ENCODE measurements at places on chromosomes 12 and 14. TPM values are rescaled to one million over a fixed set of nuclear protein-coding genes. Genes with fewer than 3 reads are reported as not detected.

- no peak for DNase-seq
Observed at GRCh38 chr14:104505085-104506074, 74.2 kb upstream of the C14orf180 start.

- DNase-seq, result no peak
Observed at GRCh38 chr12:111605911-111606766, 7.0 kb upstream of the ATXN2 start.

DNA sequence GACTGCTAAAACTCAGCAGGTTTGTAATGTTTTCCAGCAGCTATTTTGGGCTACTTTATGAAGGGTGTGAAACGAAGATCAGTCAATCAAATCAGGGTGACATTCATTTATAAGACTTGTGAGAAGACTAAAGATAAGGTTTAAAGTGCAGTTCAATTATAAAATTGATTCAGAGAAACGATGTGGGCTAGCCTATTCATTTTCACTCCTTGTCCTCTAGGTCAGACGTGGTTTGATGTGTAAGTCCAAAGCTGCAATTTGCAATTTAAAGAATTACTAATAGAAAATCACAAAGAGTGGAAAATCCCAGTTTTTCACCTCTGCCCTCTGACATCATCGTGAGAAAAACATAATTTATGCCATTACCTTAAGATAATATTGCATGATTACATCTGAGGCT is 243.5 kb upstream of the NOVA1 start:
- no peak for DNase-seq

The IGF1 gene
- not detected for total RNA-seq

DNA sequence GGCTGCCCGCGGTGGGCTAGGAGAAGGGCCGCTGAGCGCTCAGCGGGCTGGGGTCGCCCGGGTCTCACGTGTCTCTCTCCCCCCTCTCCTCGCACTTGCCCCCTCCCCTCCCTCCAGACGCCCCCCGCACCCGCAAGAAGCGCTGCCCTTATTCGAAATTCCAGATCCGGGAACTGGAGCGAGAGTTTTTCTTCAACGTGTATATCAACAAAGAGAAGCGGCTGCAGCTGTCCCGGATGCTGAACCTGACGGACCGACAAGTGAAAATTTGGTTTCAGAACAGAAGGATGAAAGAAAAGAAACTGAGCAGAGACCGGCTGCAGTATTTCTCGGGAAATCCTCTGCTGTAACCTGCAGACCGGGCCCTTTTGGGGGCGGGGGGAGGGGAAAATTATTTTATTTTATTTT is 314 bp upstream of the HOTAIR start:
- DNase-seq, result no peak

- DNase-seq, result no peak
Observed at GRCh38 chr12:49689237-49689636, 18.0 kb downstream of the FMNL3 start.

DNA sequence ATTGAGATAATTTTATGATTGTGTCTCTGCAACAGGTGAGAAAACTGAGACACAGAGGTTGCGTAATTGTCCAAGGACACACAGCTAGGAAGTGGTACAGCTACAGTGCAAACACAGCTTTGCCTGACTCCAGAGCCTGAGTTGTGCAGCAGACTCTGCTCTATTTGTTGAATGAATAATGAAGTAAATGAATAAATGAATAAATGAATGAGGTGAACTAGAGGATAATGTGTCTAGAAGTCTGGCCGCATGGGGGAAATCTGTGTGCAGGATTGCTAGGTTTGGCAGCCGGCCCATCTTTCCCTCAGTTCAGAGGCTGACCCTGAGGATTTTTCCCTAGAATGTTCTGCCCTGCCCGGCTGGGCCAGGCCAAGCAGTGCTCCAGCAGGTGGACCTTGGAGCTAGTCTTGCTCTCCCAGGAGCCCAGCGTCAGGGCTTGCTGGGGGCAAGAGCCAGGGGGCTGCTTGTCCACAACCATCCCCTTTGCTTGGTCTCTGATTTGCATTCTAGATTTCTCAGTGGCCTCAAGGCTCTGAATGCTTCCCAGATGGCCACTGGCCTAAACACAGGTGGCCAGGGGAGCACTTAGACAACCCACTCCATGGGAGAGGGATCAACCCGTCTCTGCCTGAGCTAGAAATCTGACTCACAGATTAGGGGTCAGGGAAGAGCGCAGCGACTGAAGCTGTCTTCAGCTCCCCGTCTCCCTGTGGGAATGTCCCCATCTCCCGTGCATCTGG is 225.2 kb downstream of the C12orf75 start:
- DNase-seq, result peak; percentile 8

The TMEM30B gene
- 79.2 TPM for total RNA-seq

- DNase-seq, result peak; percentile 3
Observed at GRCh38 chr12:30725739-30726138, 29.0 kb downstream of the CAPRIN2 start.

GRCh38 chr12:52389313-52390207 is 4.1 kb upstream of the KRT84 start:
- DNase-seq, result no peak

DNA sequence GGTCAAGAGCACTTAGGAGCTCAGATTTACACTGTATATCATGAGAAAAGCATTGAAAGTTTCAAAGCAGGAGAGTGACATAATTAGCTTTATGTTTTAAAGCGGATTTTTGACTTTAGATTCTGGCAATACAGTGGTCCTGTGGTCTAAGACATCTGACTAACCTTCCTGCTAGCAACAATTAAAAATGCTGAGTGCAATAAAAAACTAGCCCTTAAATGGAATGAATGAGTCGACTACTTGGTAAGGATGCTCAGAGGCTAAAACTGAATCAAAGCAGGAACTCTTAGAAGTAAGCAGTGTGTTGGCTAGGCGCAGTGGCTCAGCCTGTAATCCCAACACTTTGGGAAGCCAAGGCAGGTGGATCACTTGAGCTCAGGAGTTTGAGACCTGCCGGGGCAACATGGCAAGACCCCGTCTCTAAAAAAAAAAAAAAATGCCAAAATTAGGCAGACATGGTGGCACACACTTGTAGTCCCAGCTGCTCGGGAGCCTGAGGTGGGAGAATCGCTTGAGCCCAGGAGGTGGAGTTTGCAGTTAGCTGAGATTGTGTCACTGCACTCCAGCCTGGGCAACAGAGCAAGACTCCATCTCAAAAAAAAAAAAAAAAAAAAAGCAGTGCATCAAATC is 18.9 kb downstream of the BICD1 start:
- no peak for DNase-seq
